ENCODE measurements at places on chromosomes 7 and 10.

GRCh38 chr10:124302951-124303505, 115.7 kb downstream of the OAT start:
- no peak for DNase-seq

DNA sequence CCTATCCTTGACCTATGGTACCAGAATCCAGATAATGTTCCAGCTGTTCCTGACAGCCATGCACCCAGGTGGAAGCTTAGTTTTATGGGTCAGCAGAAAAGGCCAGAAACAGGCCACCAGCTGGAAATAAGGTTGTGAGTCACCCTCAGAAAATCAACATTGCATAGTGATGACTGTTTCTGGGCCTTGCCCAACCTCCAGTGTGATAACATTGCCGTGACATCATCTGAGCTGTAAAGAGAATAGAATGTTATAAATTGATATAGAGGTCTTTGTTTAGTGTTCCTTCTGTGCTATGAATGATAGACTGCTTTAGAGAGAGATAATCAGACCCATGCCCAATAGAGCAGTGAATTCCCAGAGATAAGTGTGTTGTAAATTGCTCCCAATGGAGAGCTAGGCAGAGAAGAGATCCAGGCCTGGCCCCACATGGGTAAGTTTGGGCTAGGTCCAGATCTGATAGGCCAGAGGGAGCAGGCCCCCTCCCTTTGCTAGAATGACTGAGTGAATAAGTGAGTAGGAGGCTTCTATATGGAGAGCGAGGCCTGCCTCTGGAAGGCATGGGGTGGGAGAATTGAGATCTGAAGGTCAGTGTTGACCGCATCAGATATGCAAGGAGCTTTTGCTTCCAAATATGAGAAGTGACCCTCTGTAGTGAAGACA, 14.2 kb upstream of the HPS1 start:
- DNase-seq, result no peak

- no peak for DNase-seq
These were observed 11.7 kb downstream of the VSIR start for GRCh38 chr10:71761541-71762113.

- DNase-seq, result no peak
These were observed 70.0 kb downstream of the ALOX5 start for GRCh38 chr10:45444022-45444421.

DNA sequence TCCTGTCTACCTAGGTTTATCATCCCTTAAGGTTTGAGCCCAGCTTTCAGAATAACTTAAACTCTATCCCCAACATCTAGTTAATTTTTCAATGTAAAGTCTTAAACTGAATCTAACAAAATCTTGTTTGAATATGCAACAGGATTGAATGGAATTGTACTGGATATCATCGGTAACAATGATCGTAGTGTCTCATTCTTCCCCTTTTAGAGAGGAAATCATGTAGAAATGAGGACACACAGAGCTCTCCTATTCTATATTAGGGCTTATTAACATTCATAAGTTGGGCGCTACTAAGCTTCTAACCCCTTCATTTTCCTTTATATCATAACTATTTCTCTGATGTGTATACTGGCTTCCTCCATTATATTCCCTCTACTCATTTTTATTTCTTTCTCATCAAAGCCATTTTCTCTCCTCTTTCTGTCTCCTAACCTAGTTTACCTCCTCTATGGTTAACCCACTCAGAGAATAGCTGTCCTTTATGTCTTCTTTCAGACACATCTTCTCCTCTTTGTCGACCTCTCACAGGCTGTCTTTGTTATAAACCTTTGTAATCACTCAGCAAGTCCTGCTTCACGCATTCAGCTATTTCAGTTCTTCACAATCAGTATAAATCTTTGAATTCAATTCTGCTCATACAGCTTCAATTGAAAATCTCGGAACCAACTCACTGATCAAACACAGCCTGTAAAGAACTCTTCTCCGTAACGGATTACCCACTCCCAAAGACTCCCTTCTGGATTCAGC, 1019.0 kb upstream of the C7orf33 start:
- no peak for DNase-seq

Data from GM19239 (cell line).